IMR-90 (cell line): ENCODE measurements at places on chromosomes 16 and 17. TPM values are rescaled to one million over a fixed set of nuclear protein-coding genes. Genes with fewer than 3 reads are reported as not detected.

Gene CCL8
- not detected in 2 replicates for total RNA-seq

Gene KRTAP4-3
- not detected in 2 replicates for total RNA-seq

GRCh38 chr16:56311208-56312027, 113.9 kb downstream of the AMFR start:
- no peak for DNase-seq

DNA sequence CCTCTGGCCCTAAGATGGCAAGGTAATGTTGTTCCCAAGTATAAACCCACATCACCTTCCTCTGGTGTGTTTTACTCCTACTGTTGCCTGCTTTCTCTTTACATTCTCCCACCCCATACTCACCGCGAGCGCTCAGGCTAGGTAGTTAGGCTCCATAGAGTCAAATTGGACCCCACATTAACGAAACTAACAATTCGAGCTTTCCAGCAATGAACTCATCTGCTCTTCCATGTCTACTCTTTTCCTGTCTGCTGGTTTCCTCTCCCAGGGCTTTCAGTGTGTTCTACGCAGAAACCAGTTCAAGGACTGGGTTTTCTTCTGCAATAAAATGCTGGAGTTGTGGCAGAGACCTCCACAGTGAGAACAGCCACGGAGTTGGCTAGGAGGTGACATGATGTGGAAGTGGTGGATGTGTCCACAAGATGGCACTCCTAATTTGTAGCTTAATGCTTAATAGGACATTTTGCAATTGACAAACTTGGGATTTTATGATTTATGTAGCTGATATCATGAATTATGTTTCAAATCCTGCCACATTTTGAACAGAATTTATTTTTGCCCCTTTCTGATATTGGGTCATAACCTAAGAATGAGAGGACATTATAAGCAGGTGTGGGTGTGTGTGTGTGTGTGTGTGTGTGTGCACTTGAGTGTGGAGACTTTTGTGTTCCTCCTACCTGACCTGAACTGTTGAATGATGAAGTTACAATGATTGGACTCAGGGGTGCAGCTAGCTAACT, 2.2 kb upstream of the UQCRC2 start:
- DNase-seq: peak; percentile 37

Gene QPRT
- total RNA-seq: 3.4 and 3.6 TPM in 2 replicates

Gene DCUN1D3
- total RNA-seq: 42.3 and 51.7 TPM in 2 replicates

DNA sequence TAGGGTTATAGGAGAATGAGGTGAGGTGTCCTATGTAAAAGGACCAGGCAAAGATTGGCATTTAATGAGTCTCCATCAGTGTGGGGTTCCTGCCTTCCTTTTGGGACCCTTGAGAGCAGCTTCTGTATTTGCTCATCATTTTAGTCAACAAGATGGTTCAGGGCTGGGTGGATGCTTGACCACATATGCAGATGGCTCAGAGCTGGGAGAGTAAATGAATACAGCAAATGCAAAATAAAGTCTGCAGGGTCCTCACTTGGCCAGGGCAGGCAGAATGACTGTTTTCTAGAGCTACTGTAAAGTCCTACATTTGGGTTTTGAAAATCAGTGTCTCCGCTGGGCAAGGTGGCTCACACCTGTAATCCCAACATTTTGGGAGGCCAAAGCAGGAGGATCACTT, 57.2 kb upstream of the ETV4 start:
- no peak for DNase-seq

DNA sequence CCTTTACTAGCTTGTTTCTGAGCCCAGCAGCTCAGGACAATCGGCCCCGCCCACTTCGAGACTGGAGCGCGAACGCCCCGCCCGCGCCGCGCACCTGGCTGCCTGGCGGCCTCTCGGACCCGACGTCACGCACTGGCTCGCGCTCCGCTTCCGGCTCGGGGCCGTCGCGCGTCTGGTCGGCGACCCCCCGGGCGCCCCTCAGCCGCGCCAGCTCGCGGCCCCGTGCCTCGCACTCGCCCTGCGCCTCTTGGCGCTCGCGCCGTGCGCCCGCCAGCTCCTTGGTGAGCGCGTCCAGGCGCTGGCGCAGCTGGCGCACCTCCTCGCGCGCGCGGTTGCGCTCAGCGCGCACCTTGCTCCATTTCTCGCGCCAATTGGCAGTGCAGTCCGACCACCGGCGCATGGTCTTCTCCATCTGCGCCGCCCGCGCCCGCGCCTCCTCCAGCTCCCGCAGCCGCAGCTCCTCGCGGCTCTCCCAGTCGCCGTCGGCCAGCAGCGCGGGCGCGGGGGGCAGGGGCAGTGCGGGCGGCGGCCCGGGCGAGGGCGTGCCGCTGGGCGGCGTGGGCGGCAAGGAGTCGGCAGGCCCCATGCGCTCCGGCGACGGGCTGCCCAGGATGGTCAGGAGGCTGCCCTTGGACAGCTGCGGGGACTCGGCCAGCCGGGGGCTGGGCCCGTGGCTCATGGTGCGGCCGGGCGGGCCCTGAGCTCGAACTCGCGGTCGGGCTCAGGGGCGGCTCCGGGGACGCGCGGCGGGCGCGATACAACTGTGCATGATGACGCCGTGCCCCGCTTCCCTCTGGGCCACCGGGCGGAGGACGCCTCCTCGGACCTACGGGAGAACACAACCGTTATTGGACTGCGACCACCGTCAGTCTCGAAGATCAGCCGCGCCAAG, 7.6 kb downstream of the CCDC102A start:
- DNase-seq: no peak

GRCh38 chr17:79049821-79050220, 24.8 kb upstream of the ENGASE start:
- no peak for DNase-seq

- DNase-seq: no peak
Measured at GRCh38 chr16:75309899-75310430, 58.5 kb upstream of the BCAR1 start.
